ENCODE measurements at places on chromosomes 2 and 18. TPM values are rescaled to one million over a fixed set of nuclear protein-coding genes. Genes with fewer than 3 reads are reported as not detected.

The DSG1 gene
- polyA plus RNA-seq = not detected

The SLC8A1 gene
- polyA plus RNA-seq = not detected

The PID1 gene
- not detected for polyA plus RNA-seq

The CHRNA1 gene
- polyA plus RNA-seq = 0.26 TPM

The PDE11A gene
- polyA plus RNA-seq = not detected

The CDCA7 gene
- polyA plus RNA-seq = 2.1 TPM

The PLEKHA3 gene
- polyA plus RNA-seq = 28.8 TPM

The HRH4 gene
- 1.1 TPM for polyA plus RNA-seq

The TEKT4 gene
- not detected for polyA plus RNA-seq

The VIL1 gene
- not detected for polyA plus RNA-seq

The ANKRD29 gene
- polyA plus RNA-seq = 0.91 TPM

The TMEM87B gene
- polyA plus RNA-seq = 12.5 TPM

The PARD3B gene
- not detected for polyA plus RNA-seq

The TUBA4B gene
- not detected for polyA plus RNA-seq

The REG3A gene
- polyA plus RNA-seq = not detected

The B4GALT6 gene
- not detected for polyA plus RNA-seq

The HOXD1 gene
- not detected for polyA plus RNA-seq

The RIT2 gene
- not detected for polyA plus RNA-seq

The AMER3 gene
- polyA plus RNA-seq = not detected

The MAP3K19 gene
- not detected for polyA plus RNA-seq

The TNFRSF11A gene
- 6.5 TPM for polyA plus RNA-seq

The ARHGAP25 gene
- 37.1 TPM for polyA plus RNA-seq
